ACHN (cell line): ENCODE measurements at places on chromosomes 1 and 21.

DNA sequence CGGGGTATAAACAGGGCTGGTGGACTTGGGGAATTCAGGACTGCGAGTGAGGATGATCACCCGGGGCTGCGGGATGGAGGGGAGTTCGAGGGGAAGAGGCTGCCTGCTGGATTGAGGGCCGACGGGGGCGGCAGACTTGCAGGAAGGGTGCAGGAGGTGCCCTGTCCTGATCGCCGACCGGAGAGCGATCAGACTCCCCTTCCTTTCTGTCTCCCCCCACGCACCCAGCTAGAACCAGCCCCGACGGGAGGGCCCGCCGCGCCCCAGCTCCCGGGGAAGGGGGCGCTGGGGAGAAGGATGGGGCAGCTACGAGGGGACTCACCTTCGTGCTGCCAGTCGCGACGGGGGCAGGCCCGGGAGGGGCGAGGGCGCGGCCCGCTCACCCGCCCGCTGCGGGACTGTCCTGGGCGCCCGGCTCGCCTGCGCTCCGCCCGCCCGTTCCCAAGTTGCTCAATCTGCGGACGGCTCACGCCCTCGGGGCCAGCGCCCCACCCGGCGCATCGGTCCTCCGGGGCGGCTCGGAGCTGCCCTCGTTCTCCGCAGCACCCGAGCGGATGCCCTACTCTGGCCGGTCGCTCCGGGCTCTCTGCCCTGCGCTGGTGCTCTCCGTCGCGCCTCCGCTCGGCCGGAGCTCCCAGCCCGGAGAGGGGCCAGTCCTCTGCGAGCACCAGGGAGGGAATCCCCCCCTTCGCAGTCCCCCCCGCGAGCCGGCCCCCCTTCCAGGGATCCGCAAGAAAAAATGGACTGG, at the start of gene RSPO1:
Gene RSPO1, minus strand, starts transcription at position 649 of the 748 bp plus-strand sequence. CDS start 5,231 bp downstream, outside the sequence.
- DNase-seq, result peak; percentile 1

DNA sequence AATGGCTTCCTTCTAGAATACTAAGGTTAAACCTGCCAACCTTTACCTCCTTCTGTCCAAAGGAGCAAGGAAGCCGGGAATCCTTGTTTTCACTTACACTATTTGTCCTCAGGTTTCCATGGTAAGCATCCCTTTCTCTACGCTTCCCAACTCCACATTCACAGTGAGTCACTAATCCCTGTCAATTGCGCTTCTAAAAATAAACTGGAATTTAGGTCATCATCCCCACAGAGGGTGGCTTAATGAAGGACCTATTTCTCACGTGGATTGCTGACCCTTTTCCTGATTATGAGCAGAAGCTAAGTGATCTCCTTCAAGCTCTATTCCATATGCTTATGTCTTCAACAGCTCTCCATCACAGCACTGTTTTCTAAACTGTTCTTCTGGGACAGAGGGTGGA, 39.9 kb upstream of the ABCA4 start:
- DNase-seq, result peak; percentile 24

GRCh38 chr1:207102659-207103058, 1.4 kb upstream of the C4BPA start:
- DNase-seq, result no peak

DNA sequence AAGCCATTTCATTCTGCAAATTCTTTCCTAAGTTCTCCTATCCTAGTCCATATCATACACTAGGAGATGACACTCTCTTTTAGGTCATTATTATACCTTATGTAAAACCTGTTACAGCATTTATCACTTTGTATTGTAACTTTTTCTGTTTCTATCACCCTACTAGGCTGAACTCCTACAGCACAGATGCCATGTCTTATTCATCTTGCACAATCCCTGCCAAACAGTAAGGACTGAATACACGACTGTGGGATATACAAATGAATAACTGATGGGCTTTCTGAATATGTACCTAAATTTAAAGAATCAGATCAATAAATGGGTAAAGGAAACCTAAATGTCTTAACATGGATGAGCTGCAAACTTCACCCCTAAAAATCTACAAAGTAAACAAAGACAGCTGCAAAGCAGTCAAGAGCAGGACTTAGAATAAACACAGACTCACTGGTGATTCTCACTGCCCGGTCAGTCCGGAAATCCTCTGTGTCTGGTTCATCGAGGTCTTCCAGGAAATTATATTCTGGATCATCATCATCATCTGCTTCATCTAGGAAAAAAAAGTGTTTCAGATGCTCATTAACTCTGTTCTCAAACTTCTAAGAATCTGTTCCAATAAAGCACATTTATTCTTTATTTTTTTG, 62.3 kb downstream of the GON4L start:
- DNase-seq, result no peak

DNA sequence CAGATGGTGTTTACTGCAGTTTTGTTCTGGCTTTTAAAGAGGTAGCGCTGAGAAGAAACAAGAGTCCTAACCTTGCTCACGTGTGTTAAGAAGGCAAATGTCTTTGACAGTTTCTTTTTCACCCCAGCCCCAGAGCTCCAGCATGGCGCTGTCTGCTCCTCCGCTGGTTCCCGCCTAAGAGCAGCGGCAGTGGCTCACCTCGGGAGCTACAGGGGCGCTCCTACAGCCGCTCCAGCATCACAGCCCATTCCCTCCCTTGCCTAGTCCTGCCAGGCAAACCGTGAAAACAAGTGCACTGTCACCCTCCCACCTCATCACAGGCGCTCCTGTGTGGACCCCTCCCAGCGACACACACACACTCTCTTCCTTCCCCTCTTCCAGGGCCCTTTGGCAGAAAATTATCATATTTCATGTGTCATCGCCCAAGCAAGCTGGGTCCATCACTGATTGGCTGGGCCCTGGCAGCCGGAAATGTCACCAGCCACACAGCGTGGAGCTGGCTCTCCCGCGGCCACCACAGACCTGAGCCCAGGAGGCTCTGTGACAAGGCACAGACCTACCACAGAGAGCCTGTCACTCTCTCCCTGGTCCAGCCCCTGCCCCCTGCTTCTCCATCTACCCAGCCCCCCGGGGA, 1.2 kb upstream of the HIVEP3 start:
- peak; percentile 62 for DNase-seq

GRCh38 chr1:110786802-110787327, 86.1 kb upstream of the CD53 start:
- no peak for DNase-seq

DNA sequence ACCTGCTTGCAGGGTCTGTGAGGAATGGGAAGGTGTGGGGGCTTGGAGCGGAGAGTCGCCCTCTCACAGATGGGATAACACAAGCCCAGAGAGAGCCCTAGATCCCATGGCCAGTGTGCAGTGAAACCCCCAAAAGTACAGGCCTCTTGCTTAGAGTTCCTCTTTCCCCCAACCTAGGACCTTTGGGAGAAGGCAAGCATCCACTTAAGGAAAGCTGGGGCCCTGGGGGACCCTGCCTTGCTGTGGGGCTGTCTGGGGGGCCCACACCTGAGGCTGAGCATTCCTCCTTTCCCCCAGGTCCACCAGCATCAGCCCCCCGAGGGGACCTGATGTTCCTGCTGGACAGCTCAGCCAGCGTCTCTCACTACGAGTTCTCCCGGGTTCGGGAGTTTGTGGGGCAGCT, 1.1 kb downstream of the VWA1 start:
- DNase-seq, result no peak

- DNase-seq, result no peak
Measured at GRCh38 chr1:5954964-5955363, 37.3 kb downstream of the NPHP4 start.

DNA sequence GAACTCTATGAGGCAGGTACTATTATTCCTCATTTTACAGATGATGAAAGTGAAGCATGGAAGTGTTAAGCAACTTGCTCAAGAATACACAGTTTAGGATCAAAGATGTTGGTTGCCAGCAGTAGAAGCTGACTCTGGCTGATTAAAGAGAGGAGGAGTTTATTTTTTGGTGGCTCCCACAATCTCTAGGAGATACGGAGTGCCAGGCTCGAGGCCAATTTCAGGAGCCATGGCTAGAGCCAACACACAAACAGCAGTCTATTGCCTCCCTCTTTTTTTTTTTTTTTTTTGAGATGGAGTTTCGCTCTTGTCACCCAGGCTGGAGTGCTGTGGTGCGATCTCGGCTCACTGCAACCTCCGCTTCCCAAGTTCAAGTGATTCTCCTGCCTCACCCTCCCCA, 19.6 kb downstream of the TTF2 start:
- no peak for DNase-seq

- DNase-seq, result no peak
Measured at GRCh38 chr1:41700581-41700980, 216.1 kb upstream of the EDN2 start.

GRCh38 chr1:182280504-182280900, 111.1 kb downstream of the GLUL start:
- no peak for DNase-seq

GRCh38 chr1:184025242-184025675, 12.3 kb downstream of the COLGALT2 start:
- no peak for DNase-seq

- no peak for DNase-seq
Measured at GRCh38 chr1:53241828-53242227, 3.5 kb upstream of the MAGOH start.

DNA sequence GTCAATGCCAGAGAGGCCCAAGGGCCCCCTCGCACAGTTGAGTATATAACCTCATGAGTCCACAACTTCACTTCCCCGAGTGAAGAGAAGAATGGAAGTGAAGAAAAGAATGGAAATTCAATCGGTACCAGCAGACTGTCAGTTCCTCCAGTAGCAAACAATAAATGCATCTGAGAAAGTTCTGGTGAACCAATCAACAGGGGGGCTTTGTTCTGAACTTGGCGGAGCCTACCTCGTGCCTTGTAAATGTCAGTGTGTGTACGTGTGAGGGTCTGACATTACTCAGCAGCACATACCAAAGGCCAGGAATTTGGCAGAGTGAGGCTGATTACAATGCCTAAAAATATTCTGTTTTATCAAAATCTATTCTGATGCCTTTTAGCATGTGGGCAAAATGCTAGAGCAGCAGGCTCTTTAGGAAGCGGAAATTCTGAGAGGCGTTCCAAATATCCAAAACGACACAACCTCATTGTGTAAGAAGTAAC, 238.5 kb downstream of the LTN1 start:
- no peak for DNase-seq

DNA sequence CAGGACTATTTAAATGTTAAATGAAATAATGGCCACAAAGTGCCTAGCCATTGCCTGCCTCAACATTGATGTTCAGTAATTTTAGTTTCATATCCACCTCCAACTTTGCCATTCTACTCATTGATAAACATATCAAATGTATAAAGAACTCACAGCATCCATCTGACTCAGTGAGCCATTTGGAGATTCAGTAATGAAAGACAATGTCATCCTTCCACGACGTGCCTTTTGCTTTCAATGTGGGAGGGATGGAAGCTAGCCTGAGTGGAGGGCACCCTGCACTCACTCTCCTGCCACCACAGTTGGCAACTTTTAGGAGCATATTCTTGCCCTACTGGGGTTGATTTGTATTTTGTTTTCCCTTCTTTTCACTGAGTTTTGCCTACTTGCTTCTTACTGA, 151.5 kb downstream of the GLUL start:
- DNase-seq, result no peak

- DNase-seq, result peak; percentile 68
Measured at GRCh38 chr21:15932726-15933125, 202.9 kb downstream of the USP25 start.

- peak; percentile 60 for DNase-seq
Measured at GRCh38 chr21:42337830-42338728, 12.7 kb downstream of the TFF2 start.

DNA sequence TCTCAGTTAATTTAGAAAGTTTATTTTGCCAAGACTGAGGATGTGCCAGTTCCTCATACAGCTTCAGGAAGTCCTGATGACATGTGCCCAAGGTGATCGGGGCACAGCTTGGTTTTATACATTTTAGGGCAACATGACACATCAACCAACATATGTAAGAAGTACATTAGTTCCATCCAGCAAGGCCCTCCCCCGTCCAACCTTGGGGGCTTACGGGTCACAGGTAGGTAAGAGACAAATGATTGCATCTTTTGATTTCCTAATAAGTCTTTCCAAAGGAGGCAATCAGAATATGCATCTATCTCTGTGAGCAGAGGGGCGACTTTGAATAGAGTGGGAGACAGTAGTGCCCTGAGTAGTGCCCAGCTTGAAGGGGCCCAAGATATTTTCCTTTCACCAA, 19.6 kb upstream of the HAO2 start:
- DNase-seq, result no peak

DNA sequence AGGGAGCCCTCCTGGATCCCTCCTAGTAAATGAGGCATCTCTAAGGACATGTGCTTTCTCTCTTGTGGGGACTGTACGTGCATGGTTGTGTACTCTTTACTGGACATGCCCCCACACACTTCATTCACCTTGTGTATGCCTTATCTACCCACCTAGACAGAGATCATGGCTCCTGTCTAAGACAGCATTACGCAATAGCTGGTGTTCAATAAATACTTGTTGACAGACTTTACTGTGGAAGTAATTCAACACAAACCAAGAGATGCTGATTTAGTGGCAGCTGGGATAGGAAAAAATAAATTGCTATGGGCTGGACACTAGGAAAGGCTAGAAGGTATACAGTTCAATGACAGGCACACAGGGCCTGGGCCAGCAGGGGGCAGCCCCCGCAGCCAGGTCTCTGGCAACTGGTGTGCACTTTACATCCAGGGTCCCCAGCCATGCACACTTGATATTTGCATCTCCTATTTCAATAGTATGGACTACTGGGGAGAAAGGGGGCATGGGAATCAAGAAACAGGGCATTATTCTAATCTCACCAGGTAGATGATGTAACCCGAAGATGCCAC, 24.2 kb downstream of the TRABD2B start:
- DNase-seq, result peak; percentile 8

DNA sequence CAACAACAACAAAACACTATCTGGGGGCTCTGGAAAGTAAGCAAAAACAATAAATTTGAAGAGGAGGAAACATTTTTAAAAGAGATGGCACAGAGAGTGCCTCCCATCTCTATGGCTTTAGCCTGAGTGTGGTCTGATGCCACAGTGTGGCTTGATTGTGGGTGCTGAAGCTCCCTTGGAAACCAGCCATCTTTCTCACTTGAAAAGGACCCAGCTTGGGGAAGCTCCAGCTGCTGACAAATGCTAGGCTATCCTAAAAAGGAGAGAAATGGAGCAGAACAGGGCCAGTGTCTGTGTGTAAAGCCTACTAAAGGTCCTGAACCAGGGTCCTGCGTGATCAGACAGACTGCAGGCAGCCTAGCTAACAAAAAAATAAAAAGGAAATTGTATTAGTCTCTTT, 642.0 kb upstream of the PTBP2 start:
- no peak for DNase-seq

DNA sequence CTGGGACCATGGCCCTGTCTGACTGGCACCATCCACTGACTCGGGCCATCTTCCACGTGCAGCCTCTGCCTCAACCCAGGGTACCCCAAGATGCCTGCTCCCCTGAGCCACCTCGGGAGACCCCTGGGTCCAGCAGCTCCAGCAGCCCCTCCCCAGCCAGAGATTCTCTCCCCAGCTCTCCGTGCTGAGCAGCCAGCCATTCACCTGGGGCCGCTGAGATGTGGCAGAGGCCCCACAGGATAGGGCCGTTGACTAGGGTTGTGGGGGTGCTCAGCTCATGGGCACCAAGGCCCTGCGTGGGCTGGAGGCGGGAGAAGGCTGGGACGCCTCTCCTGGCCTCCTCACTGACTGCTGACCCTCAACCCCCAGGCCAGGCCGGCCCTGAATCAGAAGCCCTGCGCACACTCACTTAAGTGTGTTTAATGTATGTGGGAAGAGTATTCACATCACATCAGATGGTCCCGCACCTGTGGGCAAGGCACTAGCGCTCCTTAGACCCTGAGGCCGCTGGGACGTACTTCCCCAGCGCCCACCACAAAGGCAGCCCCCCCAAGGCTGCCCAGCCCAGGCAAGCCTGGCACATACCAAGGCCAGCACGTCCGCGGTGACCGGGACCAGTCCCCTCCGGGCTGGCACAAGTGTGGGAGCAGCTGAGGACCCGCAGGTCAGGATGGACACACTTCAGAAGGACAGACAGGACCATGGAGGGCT, 27.8 kb downstream of the SLC19A1 start:
- DNase-seq, result no peak

- peak; percentile 80 for DNase-seq
Measured at GRCh38 chr1:109821221-109821669, 57.5 kb upstream of the EPS8L3 start.
